ENCODE measurements at places on chromosomes 1 and 21.

GRCh38 chr1:111392460-111392945, 35.0 kb downstream of the OVGP1 start:
- no peak for DNase-seq

- DNase-seq, result no peak
Observed at GRCh38 chr1:168720839-168721238, 8.2 kb downstream of the DPT start.

GRCh38 chr21:44347911-44348451, 5.4 kb upstream of the TRPM2 start:
- DNase-seq, result no peak

GRCh38 chr1:151891512-151891911, 17.8 kb downstream of the THEM4 start:
- no peak for DNase-seq

DNA sequence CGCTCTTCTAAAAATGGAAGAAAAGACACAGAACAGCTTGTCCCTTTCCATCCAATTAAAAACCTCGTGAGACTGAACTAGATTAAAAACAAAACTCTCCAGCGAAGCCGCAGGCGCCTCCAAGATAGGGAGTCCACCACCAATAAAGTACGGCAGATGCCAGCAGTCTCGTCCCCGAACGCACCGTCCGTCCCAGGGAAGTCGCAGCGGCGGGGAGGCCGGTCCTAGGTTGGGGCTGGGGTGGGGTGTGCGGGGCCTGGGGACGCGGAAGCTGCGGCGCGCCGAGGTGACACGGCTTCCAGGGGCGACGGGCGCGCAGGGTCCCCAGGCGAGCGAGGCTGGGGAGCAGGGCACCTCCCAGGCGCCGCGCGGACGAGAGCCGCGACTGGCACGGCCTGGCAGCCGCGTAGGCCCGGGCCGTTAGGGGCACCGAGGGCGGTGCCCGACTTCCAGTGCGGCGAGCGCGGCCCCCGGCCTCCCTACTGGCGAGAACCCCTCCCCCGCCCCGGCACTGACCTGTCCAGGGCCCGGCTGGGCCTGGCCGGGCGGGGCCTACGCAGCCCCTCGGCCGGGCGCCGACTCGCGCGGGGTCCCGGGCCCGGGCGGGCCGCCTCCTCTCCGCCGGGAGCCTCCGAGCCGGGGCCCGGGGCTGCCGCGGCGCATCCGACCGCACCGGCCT, 28.3 kb upstream of the A3GALT2 start:
- DNase-seq, result no peak

DNA sequence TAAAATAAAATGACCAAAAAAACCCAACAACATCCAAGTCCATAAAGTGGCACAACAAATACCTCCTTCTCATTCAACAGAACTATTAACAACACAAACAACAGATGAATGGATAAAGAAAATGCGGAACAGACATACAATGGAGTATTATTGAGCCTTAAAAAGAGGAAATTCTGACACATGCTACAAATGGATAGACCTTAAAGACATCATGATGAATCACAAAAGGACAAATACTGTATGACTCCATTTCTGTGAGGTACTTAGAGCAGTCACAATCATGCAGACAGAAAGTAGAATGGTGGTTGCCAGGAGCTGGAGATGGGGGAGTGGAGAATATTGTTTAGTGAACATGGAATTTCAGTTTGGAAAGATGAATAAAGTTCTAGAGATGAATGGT, 42.6 kb downstream of the EYA3 start:
- no peak for DNase-seq

DNA sequence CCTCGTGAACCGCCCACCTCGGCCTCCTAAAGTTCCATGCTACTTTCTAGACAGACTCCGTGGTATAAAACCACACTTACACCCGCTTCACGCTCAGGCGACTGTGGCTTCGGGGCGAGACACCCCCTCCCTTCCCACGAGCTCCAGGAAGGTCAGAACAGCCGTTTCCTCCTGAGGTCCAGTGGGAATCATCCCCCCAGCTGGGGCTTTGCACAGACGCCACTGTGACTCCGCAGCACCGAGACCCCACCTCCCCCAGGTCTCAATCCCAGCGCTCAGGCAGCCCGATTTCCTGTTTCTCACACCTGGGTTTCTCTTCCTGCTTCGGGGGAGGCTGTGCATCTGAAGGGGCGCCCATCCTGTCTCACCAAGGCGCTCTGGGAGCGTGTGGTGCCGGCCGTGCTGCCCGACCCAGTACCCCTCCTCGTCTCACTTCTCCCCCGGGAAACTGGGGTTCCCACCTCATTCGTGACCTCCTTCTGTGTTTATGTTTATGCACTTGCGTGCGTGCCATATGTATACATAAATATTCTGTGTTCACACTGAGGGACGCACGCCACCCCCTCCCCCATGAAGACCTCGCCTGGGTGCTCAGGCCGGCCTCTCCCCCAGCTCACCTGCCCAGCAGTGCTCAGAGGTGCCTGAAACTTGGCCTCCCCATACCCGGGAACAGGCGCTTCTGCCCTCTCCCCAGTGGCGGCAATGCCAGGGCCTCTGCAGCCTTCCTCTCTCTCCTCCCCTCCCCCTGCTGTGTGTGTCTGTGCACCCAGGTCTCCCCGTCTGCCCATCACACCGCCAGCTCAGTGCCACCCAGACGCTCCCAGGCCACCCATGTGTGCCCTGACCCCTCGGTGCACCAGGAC, 14.6 kb downstream of the SLC35E2B start:
- peak; percentile 32 for DNase-seq

GRCh38 chr1:188615321-188615720, 1786.6 kb downstream of the PLA2G4A start:
- no peak for DNase-seq

- DNase-seq, result no peak
Observed at GRCh38 chr21:34670962-34671348, 2.2 kb downstream of the CLIC6 start.

DNA sequence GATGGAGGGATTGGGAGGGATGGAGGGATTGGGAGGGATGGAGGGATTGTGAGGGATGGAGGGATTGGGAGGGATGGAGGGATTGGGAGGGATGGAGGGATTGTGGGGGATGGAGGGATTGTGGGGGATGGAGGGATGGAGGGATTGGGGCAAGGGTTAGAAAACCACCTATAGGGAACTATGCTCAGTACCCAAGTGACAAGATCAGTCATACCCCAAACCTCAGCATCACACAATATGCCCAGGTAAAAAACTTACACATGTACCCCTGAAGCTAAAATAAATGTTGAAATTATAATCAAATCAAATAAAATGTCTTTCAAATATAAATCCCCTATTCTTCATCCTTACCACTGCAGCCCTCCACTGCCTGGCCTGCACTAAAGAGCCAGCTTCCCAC, 72.8 kb upstream of the HNRNPU start:
- no peak for DNase-seq

DNA sequence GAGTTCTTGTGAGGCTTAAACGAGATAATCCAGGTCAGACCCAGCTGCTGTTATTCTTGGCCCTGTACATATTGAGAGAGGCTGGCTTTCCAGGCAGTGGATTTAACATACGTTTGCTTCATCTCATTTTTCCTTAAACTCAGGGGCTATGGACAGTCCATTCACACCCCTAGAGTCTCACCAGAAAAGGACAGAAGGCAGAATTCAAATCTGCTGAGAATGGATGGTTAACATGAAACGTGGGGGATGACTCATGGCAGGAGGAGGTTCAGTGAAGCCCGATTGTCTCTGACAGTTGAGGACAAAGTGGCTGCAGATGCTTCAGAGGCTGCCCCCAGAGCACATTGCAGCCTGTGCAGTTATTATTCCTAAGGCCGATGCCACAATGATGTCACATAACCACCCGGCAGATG, 39.5 kb downstream of the TGFB2 start:
- DNase-seq, result no peak

DNA sequence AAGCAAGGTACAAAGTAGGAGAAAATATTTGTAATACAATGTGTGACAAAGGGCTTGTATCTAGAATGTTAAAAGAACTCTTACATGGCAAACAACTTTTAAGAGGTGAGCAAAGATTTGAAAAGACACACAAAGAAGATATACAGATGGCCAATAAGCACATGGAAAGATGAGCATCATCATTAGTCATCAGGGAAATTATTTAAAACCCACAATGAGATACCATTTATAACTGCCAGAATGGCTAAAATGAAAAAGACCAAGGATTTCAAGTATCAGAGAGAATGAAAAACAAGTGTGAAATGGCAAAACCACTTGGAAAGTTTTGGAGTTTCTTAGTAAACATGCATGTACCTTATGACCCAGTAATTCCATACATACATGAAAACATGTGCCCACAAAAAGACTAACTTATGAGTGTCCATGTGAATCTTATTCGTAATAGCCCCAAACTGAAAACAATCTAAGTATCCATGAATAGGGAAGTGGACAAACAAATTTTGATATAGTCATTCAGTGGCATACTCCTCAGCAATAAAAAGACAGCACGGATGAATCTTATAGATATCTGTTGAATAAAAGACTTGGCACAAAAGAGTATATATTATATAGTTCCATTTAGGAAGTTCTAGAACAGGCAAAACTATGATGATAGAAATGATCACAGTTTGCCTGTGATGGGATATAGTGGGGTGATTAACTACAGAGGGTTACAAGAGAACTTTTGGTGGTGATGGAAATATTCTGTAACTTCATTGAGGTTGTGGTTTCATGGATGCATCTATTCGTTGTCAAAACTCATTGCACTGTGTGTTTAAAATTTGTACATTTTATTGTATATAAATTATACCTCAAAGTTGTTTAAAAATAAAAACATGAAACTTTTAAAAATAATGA, 82.0 kb downstream of the DISP1 start:
- DNase-seq, result no peak

GRCh38 chr1:179323436-179323835, 29.8 kb downstream of the SOAT1 start:
- no peak for DNase-seq

- no peak for DNase-seq
Observed at GRCh38 chr1:214440219-214440965, 111.0 kb downstream of the PTPN14 start.

GRCh38 chr1:172851077-172851476, 192.2 kb downstream of the FASLG start:
- DNase-seq, result no peak

DNA sequence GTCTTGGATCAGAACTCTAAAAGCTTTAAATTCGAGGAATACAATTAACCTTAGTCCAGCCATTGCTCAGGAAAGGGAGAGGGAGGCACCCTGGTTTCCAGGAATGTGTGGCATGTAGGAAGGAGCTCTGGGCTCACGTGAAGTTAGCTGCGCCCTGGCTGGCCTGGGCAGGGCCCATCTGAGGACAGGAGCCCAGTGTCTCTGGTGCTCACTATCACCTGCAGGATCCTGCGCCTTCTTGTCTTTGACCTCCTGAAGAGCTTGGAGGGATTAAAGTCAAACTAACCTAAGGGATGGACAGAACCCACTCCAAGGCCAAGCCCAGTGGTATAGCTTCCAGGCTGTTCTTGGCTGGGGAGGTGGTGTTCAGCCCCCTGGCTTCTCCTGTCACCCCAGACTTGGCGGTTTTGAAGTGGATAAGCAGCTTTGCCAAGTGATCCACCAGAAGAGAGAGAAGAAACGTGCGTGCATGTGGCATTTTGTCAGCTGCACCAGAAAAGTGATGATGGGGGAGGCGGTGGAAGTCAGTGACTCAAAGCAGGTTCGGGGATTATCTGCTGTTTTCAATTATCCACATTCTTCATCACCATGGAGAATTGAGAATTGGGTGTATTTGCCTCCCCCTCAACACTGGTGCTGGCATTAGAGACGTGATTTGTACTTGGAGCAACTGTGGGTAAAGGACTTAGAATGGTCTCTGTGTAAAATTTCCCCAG, 11.9 kb upstream of the KCNN3 start:
- DNase-seq, result no peak

GRCh38 chr1:243716906-243717305, 133.1 kb downstream of the AKT3 start:
- DNase-seq, result no peak

DNA sequence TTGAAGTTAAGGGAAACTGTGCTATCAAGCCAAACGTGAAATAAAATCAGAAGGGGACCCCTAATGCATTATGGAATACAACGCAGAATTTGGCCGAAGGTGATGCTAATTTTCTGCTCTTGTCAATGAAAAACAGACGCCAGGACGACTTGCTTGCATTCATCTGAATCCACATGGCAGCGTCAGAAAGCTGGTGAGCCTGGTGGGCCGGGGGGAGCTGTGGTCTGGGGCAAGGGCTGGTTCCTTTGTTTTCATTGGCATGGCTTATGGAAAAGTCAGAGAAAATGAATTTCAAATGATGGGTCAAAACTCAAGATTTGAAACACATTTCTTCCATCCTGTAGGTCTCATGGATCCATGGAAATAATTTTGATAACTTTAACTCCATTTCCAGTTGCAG, 86.4 kb upstream of the RUNX1 start:
- no peak for DNase-seq

GRCh38 chr1:202599669-202600431, 110.4 kb downstream of the SYT2 start:
- no peak for DNase-seq

DNA sequence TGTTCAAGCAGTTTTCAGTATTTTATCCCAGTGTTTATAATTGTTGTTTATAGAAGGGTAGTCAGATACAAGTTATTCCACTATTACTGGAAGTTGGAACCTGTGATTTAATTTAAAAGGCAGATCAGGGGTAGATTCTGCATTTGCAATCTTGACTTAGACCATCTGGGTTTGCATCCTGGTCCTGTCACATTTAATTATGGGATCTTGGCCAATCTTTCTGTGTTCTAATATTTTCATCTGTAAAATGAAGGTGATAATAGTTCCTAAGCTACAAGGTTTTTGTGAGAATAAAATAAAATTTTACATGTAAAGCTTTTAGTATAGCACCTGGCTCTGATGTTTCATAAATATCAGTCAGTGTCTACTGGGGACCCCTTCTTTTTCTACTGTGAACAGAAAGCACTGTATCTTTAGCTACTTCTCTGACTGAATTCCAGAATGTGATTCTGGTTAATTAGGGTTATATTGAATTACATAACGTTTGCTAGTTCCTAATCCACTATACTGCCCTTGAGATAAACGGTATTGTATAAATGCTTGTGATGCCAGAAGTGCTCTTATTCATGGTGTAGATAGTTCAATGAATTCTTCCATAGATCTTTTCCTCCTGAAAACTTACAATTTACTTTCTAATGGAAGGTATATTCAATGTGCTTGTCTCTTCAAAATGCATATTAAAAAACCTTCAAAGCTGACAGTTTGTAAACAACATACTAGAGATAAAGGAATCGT, 131.0 kb downstream of the KCNK1 start:
- DNase-seq, result no peak

GRCh38 chr1:214416417-214416816, 135.0 kb downstream of the PTPN14 start:
- no peak for DNase-seq

DNA sequence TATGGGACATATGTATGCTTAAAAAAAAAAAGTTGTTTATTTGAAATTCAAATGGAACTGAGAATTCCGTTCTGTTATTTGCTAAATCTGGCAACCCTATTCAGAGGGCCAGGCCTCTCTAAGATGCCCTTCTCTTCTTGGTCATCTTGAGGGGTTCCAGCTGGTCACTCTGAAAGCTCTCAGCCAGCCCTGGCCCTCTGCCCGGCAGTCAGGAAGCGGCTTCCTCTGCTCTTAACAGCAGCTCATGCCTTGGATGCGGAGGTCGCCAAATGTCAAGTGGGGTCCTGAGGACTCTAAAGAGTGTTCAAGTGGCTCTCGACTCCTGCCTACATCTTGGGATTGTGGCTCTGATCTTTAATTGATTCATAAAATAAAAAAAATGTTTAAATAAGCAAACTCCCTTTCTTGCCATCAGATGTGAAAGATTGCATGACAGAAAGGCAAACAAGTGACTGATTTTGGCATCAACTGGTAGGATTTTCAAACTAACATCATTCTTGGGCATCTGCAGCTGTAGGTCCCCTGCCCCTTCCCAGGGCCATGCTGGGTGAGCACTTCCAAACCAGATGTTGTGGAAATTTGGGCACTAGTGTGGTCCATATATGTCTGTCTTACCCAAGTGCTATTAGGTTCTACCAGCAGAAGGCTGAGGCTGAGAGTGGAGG, 130.8 kb downstream of the PRDM2 start:
- DNase-seq, result no peak

Measured in activated naive CD4-positive, alpha-beta T cell (primary cell).